Smooth muscle cell of the umbilical artery (primary cell): ENCODE measurements at places on chromosomes 3 and 15. TPM values are rescaled to one million over a fixed set of nuclear protein-coding genes. Genes with fewer than 3 reads are reported as not detected.

NR2E3 gene
- total RNA-seq = under 0.01 and 0.65 TPM in 2 replicates

NXPE3 gene
- 27.3 and 39.5 TPM in 2 replicates for total RNA-seq

USP4 gene
- total RNA-seq = 18.7 and 29.8 TPM in 2 replicates

ETV5 gene
- total RNA-seq = 37.7 and 58.2 TPM in 2 replicates
